ENCODE measurements at places on chromosomes 4 and X.
A peak's percentile ranks its signal among the peaks of the same experiment; 100 is the strongest.

DNA sequence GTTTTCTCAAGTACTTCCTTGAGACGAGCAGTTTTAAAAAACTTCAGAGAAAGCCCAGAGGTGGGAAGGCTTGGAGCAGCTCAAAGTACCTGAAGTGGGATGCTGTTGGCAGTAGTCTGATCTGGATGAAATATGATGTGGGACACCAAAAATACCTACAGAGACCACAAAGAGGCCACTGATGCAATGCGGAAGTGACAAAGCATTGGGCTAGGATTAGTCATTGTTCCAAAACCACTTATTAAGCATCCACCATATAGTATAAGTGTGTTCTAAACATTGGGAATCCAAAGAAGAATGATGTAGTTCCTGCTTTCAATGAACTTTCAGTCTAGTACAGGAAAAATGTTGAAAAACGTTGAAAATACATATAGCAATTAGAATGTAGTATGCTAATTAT is 386.1 kb upstream of the CNKSR2 start:
- no peaks in the 10 kb centered on the region for H3K27me3 ChIP-seq
- no peaks in the 10 kb centered on the region for H3K4me1 ChIP-seq

GRCh38 chrX:129679901-129680300 is 25.1 kb upstream of the APLN start:
- no peak for DNase-seq
- H3K4me1 ChIP-seq: peaks cover 19% of the 10 kb centered on the region
- no peaks in the 10 kb centered on the region for H3K36me3 ChIP-seq
- H3K27ac ChIP-seq: no peak overlapping the region

DNA sequence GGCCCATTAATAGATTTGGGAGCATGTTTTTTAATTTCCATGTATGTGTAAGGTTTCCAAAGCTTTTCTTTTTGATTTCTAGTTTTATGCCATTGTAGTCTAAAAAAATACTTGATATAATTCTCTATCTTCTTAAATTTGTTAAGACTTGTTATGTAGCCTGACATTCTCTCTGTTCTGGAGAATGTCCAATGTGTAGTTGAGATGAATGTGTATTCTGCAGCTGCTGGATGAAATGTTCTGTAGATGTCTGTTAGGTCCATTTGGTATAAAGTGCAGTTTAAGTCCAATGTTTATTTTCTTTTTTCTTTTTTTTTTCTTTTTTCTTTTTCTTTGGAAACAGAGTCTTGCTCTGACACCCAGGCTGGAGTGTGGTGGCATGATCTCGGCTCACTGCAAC is 378.5 kb upstream of the MAD2L1 start:
- no peak overlapping the region for H3K27ac ChIP-seq
- H3K4me1 ChIP-seq: no peaks in the 10 kb centered on the region
- DNase-seq: no peak
- H3K27me3 ChIP-seq: no peaks in the 10 kb centered on the region
- H3K36me3 ChIP-seq: no peaks in the 10 kb centered on the region

DNA sequence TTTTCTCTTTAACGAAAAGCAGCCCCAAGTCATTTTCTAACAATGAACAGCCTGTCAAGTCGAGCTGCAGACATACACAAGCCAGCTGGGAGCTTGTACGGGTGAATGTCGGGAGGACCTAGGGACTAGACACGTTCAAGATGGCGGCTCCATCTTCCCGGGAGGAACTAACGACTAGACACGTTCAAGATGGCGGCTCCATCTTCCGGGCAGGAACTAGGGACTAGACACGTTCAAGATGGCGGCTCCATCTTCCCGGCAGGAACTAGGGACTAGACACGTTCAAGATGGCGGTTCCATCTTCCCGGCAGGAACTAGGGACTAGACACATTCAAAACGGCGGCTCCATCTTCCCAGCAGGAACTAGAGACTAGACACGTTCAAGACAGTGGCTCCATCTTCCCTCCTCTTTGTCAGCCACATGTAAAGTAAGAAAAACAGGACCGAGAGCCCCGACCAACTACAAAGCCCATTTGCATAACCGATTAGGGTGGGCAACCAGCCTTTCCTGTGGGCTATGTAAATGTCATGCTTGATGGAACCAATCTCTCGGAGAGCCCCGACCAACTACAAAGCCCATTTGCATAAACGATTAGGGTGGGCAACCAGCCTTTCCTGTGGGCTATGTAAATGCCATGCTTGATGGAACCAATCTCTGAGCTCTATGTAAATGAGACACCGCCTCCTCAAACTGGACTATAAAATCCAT is 175.5 kb downstream of the DHRSX start:
- H3K27me3 ChIP-seq: no peaks in the 10 kb centered on the region
- peak; percentile 55 for DNase-seq
- no peaks in the 10 kb centered on the region for H3K4me1 ChIP-seq
- no peak overlapping the region for H3K27ac ChIP-seq
- H3K4me3 ChIP-seq: no peak overlapping the region
- H3K36me3 ChIP-seq: no peaks in the 10 kb centered on the region

- no peak overlapping the region for H3K4me3 ChIP-seq
- peaks cover 5% of the 10 kb centered on the region for H3K4me1 ChIP-seq
- H3K27ac ChIP-seq: no peak overlapping the region
- no peaks in the 10 kb centered on the region for H3K27me3 ChIP-seq
- peak; percentile 87 for DNase-seq
Measured at GRCh38 chr4:124903995-124904722, 191.6 kb upstream of the ANKRD50 start.

- H3K4me3 ChIP-seq: no peak overlapping the region
- H3K27me3 ChIP-seq: peaks cover 2% of the 10 kb centered on the region
Measured at GRCh38 chrX:104284507-104284906, 29.8 kb upstream of the ESX1 start.

- DNase-seq: no peak
- no peaks in the 10 kb centered on the region for H3K36me3 ChIP-seq
- peaks cover 15% of the 10 kb centered on the region for H3K4me1 ChIP-seq
- peak overlapping the region; percentile 90 for H3K27ac ChIP-seq
- H3K27me3 ChIP-seq: no peaks in the 10 kb centered on the region
Measured at GRCh38 chr4:73070074-73070390, 516 bp upstream of the COX18 start.

DNA sequence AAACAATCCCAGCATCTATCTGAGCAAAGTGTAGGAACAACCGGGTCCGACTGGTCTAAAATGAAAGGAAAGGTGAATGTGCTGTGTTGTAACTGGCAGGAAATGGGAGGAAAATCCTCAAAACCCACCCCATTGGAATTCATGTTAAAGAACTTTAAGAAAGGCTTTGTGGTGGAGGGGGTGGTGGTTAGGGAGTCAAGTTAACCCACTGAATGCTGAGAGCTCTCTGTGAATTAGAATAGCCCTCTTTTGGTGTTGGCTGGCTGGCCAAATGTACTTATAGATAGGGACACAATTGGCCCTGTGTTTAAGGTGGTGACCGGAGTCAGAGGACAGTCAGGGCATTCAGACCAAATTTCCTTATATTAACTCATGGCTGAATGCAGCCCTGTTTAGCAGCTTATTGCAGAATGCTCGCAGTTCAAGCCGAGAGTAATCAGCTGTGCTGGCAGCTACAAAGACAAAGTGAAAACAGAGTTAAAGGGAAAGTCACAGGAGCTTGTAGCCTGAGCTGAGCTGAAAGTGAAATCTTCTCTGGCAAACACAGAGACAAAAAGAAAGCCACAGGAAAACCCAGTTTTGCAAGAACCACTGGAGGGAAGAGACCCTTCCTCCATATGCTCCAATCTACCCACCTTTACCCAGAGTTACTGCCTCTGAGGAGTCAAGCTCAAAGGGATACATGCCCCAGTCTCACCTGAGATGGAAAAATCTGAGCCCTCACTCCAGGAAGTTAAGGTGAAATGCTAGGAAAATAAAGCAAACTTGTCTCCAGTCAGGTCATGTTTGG is 38.5 kb upstream of the UGT2B7 start:
- H3K36me3 ChIP-seq: no peaks in the 10 kb centered on the region
- DNase-seq: no peak
- H3K27me3 ChIP-seq: no peaks in the 10 kb centered on the region
- H3K4me1 ChIP-seq: peaks cover 9% of the 10 kb centered on the region
- no peak overlapping the region for H3K4me3 ChIP-seq
- no peak overlapping the region for H3K27ac ChIP-seq
